NCI-H1092 (cell line): ENCODE measurements at places on chromosomes 5 and 9.

GRCh38 chr9:4986296-4986695 is 1.2 kb downstream of the JAK2 start:
- DNase-seq: no peak

GRCh38 chr5:7642029-7642428 is 208.9 kb downstream of the CFAP90 start:
- no peak for DNase-seq

DNA sequence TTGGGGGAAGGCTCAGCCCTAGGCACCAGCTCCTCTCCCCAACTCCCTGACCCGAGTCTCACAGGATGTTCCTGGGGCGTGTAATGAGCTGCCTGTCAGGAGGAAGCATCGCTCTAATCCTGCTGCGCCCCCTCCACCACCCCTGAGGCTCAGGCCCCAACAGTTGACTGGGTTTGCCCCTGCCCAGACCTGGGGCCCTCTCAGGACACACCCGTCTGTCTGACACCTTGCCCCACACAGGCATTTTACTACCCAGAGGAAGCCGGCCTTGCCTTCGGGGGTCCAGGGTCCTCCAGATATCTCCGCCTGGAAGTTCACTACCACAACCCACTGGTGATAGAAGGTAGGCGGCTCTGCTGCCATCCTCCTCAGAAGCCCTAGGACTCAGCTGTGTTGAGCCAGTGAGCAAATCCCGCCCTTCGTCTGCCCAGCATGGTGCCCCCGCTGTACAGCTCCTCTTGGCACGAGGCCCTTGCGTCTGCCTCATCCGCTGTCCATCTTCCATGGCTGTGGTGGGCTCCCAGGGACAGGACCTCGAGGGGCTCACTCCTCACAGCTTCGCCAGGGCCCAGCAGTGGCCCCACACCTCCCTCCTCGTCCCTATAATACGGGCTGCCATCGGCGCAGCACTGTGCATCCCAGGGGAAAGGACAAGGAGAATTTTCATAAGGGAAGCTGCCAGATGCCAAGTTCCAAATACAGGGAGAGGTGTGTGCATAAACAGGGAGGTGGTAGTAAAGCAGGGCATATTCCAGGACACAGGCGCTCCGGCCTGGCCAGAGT is 8.0 kb downstream of the DBH start:
- no peak for DNase-seq

DNA sequence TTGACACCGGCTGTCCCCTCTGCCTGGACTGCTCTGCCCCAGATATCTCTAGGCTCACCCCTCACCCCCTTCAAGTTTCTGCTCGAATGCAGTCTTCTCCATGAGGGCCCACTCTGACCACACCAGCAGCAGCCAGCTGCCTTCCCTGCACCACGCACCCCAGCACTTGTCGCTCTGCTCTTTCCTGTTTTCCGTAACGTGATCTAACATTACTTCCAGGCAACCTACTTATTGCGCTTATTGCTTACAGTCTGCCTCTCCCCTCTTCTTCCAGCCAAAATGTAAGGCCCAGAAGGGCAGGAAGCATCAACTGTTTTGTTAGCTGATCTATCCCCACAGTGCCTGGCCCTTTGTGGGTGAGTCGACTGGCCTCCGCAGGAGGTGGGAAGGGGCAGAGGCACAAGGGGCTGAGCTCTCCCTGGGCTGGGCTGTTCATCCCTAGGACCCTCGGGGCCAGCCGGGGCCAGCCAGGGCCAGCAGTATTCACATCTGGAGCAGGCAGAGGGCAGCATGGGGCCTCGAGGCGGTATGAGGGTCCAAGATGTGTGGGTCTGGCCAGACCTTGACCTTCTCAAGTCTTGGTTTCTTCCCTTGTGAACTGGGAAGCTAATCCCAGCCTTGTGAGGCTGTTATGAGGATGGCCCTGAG is 11.6 kb upstream of the DBN1 start:
- DNase-seq: no peak

DNA sequence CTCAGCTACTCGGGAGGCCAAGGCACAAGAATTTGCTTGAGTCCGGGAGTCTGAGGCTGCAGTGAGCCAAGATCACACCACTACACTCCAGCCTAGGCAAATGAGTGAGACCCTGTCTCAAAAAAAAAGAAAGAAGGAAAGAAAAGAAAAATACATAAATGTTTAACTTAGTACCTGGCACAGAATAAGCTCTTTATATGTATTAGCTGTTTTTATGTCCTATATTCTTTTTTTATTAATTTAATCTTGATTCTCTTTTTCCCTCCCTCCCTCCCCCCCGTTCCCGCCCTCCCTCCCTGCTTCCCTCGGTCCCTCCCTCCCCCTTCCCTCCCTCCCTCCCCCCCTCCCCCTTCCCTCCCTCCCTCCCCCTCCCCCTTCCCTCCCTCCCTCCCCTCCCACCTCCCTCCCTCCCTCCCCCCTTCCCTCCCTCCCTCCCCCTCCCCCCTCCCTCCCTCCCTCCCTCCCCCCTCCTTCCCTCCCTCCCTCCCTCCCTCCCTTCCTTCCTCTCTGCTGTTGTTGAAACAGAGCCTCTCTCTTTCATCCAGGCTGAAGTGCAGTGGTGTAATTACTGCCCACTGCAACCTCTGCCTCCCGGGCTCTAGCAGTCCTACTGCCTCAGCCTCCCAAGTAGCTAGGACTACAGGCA is 135.8 kb upstream of the GRHPR start:
- no peak for DNase-seq

DNA sequence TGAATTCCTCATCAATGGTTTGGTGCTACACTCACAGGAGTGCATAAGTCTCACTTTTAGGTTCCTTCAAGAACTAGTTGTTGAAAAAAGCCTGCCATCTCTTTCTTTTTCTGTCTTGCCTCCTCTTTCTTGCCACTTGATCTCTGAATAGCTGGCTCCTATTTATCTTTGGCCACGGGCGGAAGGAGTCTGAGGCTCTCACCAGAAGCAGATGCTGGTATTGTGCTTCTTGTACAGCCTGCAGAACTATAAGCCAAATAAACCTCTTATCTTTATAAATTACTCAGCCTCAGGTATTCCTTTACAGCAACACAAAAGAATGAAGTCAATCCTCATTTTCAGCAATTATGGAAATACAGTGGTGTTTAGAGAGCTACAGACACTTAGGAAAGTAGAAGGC is 247.1 kb upstream of the PRR16 start:
- DNase-seq: no peak

GRCh38 chr5:116482394-116482793 is 92.2 kb downstream of the SEMA6A start:
- no peak for DNase-seq

DNA sequence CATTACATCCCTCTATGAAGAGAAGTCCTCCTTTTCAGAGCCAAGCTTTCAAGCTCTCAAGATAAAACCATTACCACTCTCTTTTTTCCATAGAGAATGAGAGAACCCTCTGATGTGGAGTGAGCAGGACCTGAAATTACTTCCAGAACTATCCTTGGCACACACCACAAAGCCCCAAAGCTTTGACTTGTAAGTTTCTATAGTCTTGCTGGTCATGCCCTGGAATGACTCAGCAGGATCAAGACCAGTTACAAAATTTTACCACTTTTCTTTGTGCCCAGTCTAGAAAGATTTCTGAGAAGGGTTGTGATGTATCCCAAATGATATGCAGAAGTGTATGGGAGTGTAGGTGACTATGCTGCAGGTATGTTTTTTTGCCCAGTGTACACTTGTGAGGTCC is 760.6 kb downstream of the TLE1 start:
- DNase-seq: no peak

GRCh38 chr9:71758277-71758676 is 10.0 kb downstream of the CEMIP2 start:
- no peak for DNase-seq

- no peak for DNase-seq
Observed at GRCh38 chr5:72587661-72588308, 80.6 kb upstream of the ZNF366 start.

GRCh38 chr9:22105005-22105722 is 96.1 kb upstream of the CDKN2B start:
- no peak for DNase-seq

- no peak for DNase-seq
Observed at GRCh38 chr9:129624947-129625346, 1.0 kb upstream of the NTMT1 start.

DNA sequence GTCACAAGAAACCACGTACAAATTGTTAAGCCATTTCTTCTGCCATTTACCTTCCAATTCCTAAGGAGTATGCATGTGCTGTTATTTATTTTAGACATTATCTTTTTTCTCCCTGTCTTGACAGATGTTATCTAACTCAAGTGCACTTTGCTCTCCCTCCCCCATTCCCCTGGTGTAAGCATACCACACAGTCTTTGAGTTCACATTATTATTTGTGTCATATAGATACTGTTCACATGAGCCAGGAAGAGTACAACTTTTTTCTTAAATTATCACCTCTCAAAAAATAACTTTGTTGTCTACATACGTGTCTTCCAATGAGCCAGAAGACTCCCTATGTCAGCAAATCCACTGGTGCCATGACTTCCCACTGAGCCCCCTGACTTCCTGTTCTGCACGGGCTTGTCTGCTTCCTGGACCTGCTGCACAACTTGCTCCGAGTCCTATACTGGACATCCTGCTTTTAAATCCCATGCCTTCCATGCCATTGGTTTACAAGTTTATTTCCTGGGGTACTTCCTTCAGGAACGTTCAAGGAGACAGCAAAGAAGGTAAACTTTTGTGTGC is 19.9 kb upstream of the FAM120A start:
- no peak for DNase-seq

GRCh38 chr9:119533504-119533903 is 164.3 kb upstream of the BRINP1 start:
- DNase-seq: no peak

- DNase-seq: no peak
Observed at GRCh38 chr5:64929833-64930232, 161.1 kb downstream of the CWC27 start.

DNA sequence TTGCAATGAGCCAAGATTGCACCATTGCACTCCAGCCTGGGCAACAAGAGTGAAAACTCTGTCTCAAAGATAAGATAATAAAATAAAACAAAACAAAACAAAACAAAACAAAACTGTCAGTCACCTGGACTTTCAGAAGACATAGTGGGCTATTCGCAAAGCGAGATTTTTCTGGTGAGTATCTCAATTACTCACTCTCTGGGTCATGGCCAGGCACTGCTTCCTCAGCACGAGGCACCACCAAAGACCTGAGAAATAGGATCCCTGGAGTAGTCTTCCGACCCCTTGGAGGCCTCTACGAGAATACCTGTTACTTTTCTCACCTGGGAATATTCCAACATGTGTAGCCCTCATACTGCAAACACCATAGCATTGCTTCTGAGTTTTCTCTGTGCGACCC is 201.7 kb upstream of the ZNF618 start:
- DNase-seq: no peak

DNA sequence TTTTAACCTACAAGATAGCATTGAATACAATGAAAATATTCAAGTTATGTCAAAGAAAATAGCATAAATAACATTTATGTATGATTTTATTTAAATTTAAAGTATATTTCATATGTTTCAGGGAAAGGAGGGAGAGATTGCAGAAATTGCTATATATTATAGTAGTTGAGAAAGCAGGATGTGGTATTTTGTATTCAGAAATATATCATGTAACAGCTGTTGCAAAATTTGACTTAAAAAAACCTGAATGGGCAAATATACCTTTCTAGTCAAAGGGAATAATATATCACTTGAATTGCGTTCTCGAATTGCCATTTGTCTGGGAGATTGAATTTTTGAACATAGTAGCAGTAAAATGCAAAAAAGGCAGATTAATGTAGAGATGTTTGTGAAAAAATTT is 80.6 kb downstream of the PAM start:
- DNase-seq: no peak

DNA sequence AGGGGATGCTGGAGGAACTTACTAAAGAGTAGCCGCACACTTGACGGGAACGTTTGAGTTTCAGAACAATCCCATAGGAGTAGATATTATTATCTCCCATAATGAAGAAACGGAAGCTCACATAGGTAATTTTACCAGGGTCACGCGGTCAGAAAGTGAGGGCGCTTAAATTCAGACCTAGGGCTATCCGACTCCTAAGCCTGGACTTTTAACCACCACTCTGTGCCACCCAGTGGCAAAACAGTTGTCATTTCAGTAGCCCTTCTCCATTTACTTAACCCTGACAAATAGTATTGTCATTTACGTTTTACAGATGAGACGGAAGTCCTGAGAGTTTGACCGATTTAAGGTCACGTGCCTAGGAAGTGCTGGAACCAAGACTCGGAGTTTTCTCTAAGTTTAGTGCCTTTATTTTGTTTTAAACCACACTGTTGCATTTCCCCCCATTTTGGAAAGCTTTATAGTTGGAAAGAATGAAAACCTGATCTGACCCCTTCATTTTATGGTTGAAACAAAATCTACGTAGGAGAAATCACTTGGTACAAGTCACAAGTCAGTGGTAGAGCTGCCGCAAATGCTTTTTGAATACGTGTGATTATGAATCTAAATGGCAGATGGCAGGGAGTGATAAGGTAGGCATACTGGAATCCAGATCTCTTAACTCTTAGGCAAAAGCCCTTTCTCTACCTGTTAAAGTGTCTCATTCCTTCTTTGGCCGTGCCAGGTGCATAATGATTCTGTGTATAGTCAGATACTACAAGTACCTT is 650 bp downstream of the MRRF start:
- no peak for DNase-seq

GRCh38 chr9:105168870-105169319 is 75.6 kb upstream of the SLC44A1 start:
- no peak for DNase-seq

- no peak for DNase-seq
Observed at GRCh38 chr5:112379542-112380325, 39.3 kb downstream of the EPB41L4A start.

GRCh38 chr5:146165903-146166302 is 16.5 kb downstream of the LARS1 start:
- no peak for DNase-seq

DNA sequence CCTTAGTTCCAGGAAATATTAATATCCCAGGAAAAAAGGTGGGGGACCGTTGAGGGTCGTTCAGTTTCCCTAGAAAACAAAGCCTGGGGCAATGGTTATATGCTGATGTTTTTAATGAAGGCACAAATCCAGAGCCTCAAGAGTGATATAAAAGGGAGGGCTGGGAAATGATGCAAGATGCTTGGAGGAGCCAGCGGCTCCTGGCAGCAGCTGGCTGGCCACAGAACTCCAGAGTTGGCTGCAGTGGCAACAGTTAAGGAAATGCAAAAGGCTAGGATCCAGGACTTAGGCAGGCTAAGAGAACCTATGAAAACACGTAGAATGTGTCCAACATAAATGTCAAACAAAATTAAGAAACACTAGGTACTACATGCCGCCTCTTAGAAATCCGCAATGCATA is 31.0 kb upstream of the B4GALT1 start:
- DNase-seq: no peak

- DNase-seq: no peak
Observed at GRCh38 chr5:176596689-176597416, 13.1 kb downstream of the GPRIN1 start.

DNA sequence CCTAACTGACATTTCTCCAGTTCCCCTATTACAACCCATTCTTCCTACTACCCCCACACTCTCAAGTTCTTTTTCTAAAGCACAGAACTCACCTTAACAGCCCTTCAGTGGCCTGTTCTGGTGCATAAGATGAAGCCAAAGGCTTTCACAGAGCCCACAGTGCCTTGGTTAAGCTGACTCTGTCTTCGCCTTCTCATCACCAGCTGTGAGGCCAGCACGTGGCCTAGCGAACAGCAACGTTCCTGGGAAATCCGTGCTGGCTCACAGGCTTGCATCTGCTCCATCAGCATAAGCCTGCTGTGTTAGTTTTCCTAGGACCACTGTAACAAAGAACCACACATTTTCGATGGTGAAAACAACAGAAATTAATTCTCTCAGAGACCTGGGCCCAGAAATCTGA is 67.9 kb upstream of the LPAR1 start:
- DNase-seq: no peak
